ENCODE measurements at places on chromosomes 4 and X.

DNA sequence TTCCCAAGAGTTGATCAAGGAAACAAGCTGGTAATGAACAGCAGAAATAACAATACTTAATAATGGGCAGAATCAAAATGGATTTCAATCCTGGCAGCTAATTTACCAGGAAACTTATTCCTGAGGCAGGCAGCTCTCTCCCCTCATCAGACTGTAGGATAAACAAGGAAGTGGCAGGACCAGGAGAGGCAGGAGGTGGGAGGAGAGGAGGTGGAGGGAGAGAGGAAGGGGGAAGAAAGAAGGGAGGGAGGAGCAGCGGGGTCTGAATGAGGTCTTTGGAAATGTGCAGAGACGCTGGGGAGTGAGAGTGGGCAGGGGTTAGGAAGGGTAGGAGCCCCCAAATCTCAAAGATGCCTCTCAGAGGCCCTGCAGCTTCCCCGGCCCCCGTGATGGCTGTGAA lies 231.5 kb downstream of the BCOR start:
- no peak for DNase-seq

- DNase-seq: no peak
Observed at GRCh38 chr4:655464-656151, 18.5 kb downstream of the ATP5ME start.

DNA sequence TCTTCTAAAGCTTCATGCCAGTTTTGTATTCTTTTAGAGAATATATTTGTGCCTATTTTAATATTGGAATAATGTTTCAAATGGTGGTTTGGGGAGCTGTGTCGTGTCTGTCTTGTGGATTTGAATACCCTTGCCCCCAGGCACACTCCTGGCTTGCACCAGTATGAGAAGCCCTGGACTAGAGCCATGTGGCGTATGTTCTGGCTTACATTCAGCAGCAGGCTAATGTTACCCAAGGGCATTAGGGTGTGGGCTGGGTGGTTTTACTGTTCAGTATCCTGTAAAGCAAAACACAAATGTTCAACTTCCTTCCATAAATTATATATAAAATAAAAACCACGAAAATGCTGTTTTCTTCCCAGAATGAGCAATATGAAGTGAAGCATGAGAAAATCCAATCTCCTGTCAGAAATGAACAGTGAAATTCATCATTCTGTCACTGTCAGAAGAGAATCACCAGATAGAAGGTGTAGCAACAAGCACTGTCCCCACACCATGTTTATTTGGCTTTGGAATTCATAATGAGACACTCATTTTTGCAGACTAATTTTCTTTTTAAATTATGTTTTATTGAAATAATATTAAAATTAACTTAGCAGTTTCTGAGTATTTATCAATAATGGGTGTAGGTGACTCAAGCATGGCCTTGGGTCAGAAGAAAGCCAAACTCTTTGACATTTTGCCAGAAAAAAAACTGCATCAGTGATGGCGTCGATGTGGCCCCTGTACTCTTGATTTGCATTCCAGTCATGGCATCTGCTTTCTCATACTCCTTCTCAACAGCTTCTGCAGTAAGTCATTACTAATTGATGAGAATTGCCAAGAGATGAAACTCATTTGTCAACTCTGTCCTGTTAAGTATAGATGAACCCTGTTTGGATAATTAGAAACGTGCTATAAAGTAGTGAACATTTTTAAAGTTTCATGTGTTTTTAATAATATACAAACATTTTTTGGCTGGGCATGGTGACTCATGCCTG lies 43.8 kb downstream of the WWC2 start:
- no peak for DNase-seq

DNA sequence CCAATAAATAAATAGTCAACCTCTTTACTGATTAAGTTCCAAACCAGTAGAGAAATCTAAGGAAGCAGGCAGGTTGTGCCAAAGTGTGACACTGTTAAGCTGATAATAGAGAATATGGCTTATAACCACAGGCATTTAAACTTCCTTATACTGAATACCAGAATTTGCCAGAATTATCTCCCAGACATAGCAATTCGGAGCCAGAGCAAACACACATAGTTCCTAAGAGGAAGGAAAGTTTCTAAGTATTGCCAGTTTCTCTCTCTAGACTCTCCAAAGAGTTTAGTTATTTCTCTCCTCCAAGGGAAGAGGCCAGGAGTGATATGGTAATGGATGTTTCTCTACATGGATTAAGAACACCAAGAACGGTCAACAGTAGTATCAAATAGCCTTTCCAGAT lies 191.7 kb upstream of the CPEB2 start:
- no peak for DNase-seq

DNA sequence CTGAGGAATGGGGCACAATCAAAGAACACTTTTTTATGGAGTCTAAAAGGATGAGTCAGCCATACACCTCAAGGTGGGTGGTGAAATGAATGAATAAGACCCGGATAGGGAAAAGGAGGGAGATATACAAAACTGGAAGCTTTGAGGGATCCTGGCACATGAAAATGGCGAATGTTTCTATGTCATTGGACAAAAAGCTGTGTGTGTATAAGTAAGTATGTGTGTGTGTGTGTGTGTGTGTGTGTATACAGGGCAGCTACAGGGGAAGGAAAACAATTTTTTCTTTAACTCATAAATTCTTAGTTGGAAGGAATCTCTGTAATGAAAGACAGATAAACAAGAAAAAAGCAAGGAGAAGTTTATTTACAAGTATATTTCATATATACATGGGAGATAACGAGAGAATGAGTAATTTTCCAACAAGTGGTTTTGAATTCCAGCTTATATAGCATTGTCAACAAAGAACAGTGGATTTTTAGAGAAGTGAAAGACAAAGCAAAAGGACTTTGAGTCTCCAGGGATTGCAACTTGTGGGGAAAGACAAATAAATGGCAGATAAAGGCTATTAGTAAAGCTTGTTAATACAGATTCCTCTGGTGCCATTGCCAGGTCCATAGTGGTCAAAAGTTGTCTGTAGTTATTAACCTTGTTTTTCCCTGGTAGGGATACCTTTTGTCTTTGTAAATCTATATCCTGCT lies 99.7 kb downstream of the MMRN1 start:
- no peak for DNase-seq

GRCh38 chrX:119189595-119189994 lies 46.5 kb upstream of the PGRMC1 start:
- DNase-seq: no peak

DNA sequence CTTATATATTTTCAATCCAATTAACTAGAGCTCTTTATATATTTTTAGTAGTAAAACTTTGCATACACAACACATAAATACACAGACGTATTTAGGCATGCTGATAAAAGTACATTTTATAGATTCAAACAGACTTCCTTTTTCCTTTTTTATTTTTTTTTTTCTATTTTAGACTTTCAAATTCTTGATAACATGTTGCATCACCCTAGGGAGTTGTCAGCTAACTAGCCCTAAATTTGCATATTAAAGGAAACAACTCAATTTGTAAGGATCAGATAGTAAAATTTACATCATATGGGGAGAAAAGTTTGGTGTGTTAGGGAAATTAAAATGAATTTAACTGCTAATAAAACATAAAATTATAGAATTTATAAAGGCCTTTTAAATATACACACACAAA lies 47.4 kb upstream of the APOOL start:
- DNase-seq: no peak

DNA sequence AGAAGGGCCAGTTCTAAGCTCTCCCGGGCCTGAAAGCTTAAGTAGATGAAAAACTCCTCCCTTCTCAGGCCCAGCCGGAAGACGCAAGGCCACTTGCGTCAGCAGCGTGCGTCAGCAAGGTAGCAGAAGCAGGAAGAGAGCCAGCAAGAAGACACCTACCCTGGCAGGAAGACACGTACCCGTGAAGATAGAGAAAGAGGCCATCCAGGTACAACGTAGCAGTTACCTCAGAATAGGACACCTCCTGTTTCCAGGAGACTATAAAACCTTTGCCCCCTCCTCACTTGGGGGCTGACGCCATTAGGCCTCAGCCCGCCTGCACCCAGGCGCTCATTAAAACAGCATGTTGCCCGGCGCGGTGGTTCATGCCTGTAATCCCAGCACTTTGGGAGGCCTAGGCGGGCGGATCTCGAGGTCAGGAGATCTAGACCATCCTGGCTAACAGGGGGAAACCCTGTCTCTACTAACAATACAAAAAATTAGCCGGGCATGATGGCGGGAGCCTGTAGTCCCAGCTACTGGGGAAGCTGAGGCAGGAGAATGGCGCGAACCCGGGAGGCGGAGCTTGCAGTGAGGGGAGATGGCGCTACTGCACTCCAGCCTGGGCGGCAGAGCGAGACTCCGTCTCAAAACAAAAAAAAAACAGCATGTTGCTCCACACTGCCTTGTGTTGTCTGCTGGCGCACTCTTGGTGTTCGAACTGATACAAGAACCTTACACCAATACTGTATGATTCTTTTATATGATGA lies 242.7 kb upstream of the NWD2 start:
- no peak for DNase-seq

DNA sequence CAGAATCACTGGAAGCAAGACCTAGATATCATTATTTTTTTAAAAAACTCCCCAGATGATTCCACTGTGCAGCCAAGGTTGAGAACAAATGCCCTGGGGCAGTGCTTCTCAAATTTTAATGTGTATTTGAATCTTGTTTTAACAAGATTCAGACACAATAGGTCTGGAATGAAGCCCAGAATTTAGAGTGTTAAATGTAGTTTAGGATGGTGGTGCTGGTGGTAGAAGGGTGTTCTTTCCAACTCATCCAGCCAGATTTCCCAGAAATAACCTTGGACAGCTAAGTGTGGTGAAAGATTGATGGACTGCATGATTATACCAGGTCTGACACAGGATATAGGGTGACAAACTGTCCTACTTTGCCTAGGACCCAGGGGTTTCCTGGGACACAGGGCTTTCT lies 120.1 kb upstream of the MED14 start:
- DNase-seq: no peak

DNA sequence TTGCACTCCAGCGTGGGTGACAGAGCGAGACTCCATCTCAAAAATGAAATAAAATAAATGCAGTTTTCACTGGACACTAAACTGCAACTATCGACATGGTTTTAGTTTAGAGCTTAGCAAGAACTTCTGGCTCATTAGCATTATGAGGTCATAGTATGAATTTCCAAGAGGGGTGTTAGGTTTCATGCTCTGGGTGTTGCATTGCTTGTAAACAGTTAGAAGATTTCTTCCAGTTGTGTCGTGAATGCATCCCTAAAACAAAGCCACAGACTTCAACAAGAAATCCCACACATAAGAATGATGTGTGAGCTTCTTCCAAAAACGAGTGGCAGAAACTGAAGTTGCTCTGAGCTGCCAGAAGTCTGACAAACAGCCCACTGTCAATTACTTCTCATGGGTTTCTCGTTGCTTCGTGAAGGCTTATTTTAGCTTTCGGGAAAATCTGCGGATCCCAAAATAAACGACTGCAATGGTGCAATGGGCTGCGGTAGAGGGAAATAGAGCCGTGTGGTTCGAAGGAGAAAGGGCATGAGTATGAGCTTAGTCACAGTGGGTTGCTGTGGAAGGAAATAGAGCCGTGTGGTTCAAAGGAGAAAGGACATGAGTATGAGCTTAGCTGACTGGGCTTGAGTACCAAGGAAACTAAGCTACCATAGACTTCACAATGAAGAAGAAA lies 354.9 kb downstream of the DHRSX start:
- no peak for DNase-seq

GRCh38 chr4:143184217-143184502 lies 557 bp upstream of the USP38 start:
- no peak for DNase-seq

DNA sequence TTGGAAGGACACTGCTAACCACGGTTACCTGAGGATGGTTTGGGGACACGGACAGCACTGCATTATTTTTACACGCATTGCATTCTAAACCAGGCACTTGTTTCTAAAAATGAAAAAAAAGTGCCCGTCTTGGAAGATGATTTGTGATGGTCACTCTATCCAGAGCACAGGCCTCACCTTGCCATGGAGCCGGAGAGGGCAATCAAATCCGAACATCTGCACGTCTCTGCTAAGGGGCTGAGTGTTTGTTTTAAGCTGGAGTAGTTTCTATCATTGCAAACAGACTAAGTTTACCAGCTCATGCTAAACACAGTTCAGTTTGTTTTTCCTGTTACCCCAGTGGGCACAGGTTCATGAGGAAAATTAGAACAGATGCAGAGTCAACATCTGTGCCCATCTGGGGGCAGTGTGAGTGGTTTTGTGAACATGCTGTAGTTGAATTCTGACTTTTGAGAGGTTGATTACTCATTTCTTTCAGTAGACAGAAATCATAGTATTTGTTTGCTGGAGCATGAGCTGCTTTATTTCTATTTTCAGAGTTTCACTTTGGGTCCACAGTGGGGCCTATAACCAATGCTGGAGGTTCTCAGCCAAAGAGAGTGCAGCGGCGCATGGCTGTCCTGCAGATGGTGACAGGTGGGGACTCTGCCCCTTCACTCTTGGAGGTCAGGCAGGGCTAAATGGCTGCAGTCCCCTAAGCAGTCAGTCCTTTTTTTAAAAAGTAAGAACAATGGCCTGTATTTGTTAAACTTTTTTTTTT lies 65.4 kb upstream of the ENPP6 start:
- DNase-seq: no peak

- no peak for DNase-seq
Observed at GRCh38 chrX:31092476-31092875, 20.6 kb upstream of the FTHL17 start.

DNA sequence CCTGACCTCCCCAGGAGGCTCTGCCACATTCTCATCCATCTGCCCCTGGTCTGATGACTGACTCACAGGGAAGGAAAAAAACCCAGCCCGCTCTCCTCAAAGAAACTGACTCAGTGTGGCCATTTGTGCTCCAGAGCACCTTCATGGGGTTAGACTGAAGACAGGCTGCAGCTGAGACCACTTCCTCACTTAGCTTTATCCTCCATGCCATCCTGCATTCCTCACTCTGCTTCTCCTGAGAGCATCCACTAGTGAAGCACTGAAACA lies 35.9 kb upstream of the HPSE start:
- no peak for DNase-seq

- no peak for DNase-seq
Observed at GRCh38 chr4:140738139-140738538, 18.0 kb downstream of the TBC1D9 start.

GRCh38 chr4:139275281-139275735 lies 4.7 kb downstream of the MGARP start:
- DNase-seq: no peak

DNA sequence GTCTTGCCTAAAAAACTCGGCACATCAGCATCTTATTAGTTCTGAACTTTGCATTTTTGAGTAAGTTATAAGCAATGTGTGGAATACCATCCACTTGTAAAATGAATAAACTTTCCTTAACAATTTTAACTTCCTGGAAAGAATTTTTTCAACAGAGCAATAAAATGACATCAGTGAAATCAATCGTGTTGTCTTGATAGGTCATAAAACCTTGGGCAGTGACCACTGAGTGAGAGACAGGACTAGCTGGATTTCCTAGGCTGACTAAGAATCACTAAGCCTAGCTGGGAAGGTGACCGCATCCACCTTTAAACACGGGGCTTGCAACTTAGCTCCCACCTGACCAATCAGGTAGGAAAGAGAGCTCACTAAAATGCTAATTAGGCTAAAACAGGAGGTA lies 403.0 kb upstream of the CNKSR2 start:
- no peak for DNase-seq

- no peak for DNase-seq
Observed at GRCh38 chr4:173280998-173281397, 53.2 kb downstream of the HMGB2 start.

Measured in T-helper 9 cell (primary cell).